HTR-8/SVneo (cell line): ENCODE measurements at places on chromosomes 11 and 22.

- no peak for DNase-seq
These were observed 5.5 kb downstream of the CAPN1 start for GRCh38 chr11:65187146-65187675.

GRCh38 chr11:115325523-115325922, 178.7 kb downstream of the CADM1 start:
- no peak for DNase-seq

GRCh38 chr11:65186701-65187100, 5.0 kb downstream of the CAPN1 start:
- no peak for DNase-seq

GRCh38 chr11:133720951-133721350, 124.4 kb downstream of the SPATA19 start:
- DNase-seq: no peak

DNA sequence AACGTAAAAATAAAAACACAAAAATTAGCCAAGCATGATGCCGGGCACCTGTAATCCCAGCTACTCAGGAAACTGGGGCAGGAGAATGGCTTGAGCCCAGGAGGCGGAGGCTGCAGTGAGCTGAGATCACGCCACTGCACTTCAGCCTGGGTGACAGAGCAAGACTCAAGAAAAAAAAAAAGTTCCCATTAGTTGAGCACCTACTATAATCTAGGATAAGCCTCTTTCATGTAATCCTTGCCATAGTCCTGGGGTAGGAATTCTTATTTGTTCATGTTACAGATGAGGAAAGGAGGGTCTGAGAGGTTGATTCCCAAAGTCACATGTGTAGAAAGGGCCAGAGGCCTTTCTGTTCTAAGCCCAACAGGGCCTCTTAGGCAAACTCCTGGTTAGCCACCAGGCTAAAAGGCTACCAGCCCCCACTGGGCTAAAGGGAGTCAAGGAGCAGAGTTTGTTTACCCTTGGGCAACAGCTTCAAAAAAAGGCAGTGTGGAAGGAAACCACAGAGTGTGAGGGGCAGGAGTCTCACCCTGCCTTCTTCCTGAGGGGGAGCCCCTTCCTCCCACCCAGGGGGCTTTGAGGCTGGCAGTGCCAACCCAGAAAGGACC, 21.6 kb upstream of the CSNK1E start:
- no peak for DNase-seq

DNA sequence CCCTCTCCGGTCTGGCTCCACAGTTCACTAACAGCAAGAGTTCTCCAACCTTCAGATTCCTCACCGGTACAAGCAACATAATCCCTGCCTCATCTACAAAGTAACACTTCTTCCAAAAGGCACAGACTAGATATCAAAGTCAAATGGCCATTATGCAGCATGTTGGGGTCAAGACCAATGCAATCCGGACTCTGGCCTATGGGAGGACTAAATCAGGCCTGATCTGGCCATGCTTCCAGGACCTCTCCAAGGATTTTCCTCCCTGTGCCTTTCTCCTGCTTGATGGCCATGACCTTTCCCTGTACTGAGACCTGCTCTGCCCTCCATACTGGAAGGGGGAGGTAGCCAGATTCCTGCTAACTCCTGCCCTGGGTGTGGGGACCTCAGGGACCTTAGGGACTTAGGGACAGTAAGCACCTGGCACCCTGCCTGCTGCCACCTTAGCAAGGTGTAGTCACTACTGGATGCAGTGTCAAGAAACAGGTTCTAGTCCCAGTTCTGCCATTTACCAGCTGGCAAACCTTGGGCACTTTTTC, 6.7 kb downstream of the TBC1D10A start:
- DNase-seq: no peak

DNA sequence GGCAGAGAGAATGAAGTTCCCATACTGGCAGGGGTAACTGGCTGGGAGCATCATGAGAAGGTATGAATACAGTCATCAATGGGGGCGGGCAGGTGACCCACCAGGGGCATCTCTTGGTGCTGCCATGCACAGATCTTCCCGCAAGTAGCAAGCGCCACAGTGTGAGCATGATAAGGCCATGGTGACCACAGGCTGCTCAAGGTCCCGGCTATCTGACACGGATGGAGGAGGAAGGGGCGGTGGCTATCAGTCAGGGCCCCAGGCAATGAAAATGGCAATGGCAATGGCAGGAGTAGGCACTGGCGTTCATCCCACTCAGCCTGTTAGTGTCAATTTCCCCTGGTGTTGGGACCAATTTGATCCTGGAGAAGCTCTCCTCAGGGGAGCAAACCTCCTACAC, 21.6 kb downstream of the ASCL2 start:
- no peak for DNase-seq
